ENCODE measurements at places on chromosomes 5 and 9. TPM values are rescaled to one million over a fixed set of nuclear protein-coding genes. Genes with fewer than 3 reads are reported as not detected.

The TLX3 gene
- not detected for polyA plus RNA-seq

- DNase-seq = no peak
These were observed 199.9 kb downstream of the CWC27 start for GRCh38 chr5:64968591-64969110.

GRCh38 chr9:73037613-73038012, 84.8 kb upstream of the ALDH1A1 start:
- DNase-seq = no peak

- no peak for DNase-seq
These were observed 288.8 kb upstream of the ADAMTSL1 start for GRCh38 chr9:18185196-18185595.

DNA sequence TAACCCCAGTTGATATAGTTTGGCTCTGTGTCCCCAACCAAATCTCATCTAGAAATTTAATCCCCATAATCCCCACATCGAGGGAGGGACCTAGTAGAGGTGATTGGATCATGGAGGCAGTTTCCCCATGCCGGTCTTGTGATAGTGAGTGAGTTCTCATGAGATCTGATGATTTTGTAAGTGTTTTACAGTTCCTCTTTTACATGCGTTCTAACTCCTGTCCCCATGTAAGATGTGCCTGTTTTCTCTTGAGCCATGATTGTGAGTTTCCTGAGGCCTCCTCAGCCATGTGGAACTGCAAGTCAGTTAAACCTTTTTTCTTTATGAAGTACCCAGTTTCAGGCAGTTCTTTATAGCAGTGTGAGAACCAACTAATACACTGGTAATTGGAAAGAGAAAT, 73.6 kb downstream of the CDH12 start:
- DNase-seq = no peak

- DNase-seq = no peak
These were observed 125.1 kb upstream of the SH3GL2 start for GRCh38 chr9:17453751-17454150.

- DNase-seq = no peak
These were observed 132.5 kb downstream of the PAX5 start for GRCh38 chr9:36901528-36901927.

GRCh38 chr5:144467792-144468191, 297.1 kb downstream of the KCTD16 start:
- no peak for DNase-seq

Measured in keratinocyte (primary cell).